ENCODE measurements at places on chromosomes 7 and 10. TPM values are rescaled to one million over a fixed set of nuclear protein-coding genes. Genes with fewer than 3 reads are reported as not detected.

Gene TCAF2
- total RNA-seq, result 16.5 TPM

Gene ZPBP
- total RNA-seq, result not detected

Gene ITIH5
- total RNA-seq, result 0.30 TPM

Gene HMX2
- total RNA-seq, result not detected

Gene TDRD1
- total RNA-seq, result not detected

Gene HOXA10
- total RNA-seq, result 6.5 TPM

Gene C10orf105
- total RNA-seq, result not detected

Gene TBXAS1
- total RNA-seq, result 0.67 TPM
